NCI-H524 treated with DMSO at 0.1 percent for 48 hours (cell line): ENCODE measurements at places on chromosomes 16 and 17.
A peak's percentile ranks its signal among the peaks of the same experiment; 100 is the strongest.

GRCh38 chr16:35134471-35134870 is 1675.1 kb downstream of the TP53TG3F start:
- DNase-seq: no peak

DNA sequence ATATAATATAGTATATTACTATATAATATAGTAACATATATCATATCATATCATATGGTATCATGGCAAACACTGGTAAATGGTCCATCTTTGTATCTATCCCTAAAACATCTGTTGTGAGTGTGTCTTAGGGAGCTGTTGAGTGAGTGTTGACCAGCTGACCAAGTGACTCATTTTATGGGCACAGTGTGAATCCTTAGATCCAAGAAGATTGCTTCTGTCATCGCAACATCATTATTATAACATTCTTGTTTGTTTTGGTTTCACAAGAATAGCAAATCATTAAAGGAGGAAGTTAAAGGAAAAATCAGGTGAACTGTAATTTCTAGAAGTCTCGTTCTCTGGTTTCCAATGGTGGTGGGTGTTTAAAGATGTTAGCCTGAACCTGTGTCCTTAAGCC is 11.7 kb upstream of the MAF start:
- no peak for DNase-seq

DNA sequence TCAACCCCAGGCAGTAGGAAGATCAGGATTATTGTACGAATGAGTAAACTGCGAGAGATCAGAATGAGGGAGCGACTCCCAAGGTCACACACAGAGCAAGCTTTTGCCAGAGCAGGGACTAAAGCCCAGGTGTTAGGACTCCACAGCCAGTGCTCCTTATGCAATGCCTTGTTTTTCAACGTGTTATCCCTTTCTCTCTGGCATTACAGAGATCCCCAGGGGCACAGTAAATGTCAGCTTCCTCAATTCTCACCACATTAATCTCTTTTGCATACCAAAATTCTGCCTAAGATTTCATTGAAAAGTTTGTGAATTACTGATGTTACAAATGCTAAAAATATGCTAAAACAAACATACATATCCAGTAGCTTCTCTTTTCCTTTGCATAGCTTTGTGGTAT is 68.1 kb upstream of the CES5A start:
- DNase-seq: no peak

GRCh38 chr16:73413091-73413829 is 365.3 kb upstream of the ZFHX3 start:
- no peak for DNase-seq

GRCh38 chr16:49959552-49960277 is 65.3 kb upstream of the CNEP1R1 start:
- DNase-seq: no peak

- DNase-seq: no peak
Measured at GRCh38 chr16:57632568-57632967, 4.1 kb downstream of the ADGRG1 start.

GRCh38 chr16:69435977-69436820 is 11.8 kb downstream of the CYB5B start:
- DNase-seq: no peak

DNA sequence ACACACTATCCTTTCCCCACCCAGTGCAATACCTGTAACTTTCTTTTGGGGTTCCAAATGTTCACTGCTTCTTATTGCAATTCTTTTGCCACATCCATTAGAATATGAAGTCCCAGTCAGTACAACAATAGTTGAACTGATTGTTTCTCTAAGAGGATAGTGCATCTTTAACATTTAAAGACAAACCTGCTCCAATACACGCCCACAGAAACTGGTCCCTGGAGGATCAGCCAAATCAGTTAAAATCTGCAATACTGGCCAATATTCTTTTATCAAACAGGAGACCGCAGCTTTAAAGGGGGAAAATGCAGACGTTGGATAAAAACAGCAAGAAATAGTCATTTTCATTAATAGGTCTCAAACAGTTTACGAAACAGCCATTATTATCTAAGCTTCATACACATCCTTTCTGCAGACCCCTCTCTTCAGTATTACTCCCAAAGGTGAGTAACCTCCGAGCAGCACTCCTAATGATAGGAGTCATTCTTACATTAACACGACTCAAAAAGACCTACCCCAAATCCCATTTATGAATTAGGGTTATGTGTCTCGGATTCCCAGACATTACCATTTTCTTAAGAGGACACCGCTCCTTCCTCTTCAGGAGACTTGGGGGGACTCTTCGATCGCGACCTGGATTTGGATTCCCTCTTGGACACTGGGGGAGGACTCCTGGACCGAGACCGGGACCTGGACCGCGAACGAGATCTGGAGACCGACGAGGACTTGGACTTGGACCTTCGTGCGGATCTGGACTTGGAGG is 1.4 kb downstream of the SRSF2 start:
- DNase-seq: no peak

- no peak for DNase-seq
Measured at GRCh38 chr16:85750146-85750826, 610 bp downstream of the C16orf74 start.

DNA sequence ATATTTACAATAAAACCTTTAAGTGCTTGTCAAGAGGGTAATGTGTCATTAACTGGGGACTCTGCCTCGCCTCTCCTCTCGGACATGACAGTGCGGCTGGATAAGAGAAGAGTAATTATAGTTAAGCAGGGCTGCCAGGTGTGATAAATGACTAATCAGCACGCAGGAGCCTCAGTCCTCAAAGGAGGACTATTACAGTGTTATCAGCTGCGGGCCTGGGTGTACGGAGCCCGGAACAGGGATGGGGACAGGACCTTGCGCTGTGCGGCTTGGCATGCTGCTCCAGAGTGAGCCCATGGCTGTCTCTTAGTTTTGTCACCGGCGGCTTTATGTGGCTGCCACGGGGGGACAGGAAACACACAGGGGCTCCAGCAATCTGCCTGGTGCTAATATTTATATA is 607.2 kb downstream of the MAF start:
- peak; percentile 44 for DNase-seq

DNA sequence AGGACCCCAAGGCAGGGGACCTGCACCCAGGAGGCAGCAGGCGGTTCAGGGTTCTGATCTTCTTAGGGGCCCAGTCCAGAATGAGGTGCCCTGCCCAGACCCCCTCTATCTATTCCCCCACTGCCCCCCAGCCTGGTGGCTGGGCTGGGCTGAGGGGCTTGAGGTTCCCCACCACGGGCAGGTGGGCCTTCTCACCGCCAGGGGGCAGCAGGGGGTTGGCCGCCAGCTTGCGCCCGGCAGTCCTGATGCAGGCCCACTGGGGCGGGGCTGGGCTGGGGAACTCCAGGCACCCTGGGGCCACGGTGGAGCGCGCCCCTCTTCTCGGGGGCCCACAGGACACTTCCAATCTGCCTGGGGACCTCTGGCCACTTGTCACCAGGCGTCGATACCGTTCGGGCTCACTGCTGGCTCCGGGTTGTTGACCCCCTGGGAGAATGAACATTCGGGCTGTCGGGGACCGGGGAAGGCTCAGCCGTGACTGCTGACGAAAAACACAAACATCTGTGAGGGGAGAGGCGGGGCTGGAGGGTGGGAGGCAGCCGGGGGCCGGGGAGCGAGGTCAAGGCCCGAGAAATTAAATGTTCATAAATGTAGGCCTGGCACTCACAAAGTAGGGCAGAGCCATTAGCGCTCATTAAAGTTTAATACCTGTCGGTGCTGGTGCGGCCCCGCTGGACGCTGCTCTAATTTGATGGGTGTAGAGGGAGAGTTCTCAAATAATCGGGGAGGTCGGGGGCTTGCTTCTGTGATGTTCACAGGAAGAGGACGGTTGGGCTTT is 219.3 kb upstream of the GSE1 start:
- no peak for DNase-seq

- DNase-seq: no peak
Measured at GRCh38 chr17:33847900-33848299, 407.2 kb upstream of the CCL2 start.

- DNase-seq: no peak
Measured at GRCh38 chr17:39916918-39917317, 1.5 kb downstream of the GSDMB start.

GRCh38 chr16:18943414-18943813 is 17.2 kb upstream of the SMG1 start:
- no peak for DNase-seq

GRCh38 chr17:76617838-76618237 is 25.7 kb downstream of the ST6GALNAC1 start:
- DNase-seq: no peak

DNA sequence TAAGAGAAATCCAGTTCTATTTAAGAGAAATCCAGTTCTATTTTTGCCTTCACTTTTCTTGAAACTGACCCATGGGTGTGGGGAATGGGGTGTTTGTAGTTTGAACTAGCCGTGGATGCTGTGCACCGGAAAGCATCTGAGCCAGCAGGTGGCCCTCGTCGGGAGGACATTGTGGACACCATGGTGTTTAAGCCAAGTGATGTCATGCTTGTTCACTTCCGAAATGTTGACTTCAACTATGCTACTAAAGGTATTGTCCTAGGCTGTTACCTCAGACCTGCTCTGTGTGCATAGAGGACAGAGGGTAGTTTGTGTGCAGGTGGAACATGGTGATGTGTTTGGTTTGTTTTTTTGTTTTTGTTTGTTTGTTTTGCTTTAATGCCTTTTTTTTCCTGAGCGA is 3.3 kb downstream of the ATXN2L start:
- DNase-seq: no peak

GRCh38 chr17:27818401-27819105 is 18.2 kb upstream of the NOS2 start:
- no peak for DNase-seq

DNA sequence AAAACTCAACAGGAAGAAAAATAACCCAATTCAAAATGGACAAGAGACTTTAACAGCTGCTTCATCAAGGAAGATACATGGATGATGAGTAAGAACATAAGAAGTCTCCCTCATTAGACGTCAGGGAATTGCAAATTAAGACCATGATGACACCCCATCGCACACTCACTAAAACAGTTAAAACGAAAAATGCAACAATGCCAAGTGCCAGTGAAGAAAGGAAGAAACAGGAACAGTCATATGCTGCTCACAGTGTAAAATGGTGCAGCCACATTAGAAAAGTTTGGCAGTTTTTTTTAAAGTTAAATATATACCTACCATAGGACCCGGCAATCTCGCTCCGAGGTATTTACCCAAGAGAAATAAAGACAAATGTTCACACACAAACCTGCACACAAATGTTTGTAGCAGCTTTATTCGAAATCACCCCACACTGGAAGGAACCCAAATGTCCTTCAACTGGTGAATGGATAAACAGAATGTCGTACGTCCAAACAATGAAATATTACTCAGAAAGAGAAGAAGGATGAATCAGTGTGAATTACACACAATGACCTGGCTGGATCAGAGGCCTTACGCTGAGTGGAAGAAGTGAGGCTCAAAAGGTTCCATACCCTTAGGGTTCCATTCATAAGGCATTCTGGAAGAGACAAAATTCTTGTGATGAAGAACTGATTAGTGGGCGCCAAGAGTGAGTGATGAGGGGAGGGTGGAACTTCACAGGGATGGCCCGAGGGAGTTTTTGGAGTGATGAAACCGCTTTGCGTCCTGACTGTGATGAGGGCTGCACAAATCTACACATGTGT is 110.3 kb downstream of the C16orf95 start:
- no peak for DNase-seq

GRCh38 chr16:84532291-84532724 is 27.8 kb upstream of the MEAK7 start:
- no peak for DNase-seq

DNA sequence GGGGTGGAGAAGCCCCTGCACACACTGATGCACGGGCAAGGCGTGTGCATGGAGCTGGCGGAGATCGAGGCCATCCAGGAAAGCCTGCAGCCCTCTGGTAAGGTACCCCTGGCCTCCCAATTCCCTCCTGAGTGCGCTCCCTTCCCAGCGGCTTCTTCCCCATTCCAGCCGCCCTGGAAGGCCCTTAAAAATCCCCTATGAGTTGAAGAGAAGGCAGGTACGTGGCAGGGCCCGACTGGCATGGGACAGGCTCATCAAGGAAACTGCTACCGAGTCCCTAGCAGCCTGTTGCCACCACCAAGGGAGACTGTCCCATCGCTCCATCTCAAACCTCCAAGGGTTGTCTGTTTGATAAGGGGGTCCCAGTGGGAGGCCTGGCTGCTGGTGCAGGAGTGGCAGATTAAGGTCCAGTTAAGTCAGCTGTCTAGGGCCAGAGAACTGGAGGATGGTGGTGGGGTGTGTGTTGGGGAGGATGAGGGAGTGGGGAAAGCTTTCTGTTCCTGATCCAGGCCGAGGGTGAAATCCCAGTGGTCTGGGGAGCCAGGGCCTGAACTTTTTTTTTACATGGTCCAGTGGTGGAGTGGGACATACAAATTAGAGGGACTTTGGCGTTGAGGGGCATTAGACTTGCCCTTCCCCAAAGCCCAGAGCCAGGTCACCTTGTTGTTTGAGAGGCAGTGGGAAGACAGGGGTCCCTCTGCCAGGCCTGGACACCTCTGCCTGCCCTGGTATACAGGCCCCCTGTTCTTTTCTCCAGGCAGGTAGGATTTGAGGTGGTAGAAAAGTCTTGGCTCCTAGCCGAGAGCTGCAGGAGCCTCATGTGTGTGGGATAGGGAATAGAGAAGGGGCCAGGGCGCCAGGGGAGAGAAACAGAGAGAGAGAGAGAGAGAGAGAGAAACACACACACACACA is 994 bp downstream of the IGFBP4 start:
- no peak for DNase-seq

GRCh38 chr17:45022288-45022648 is 29.2 kb downstream of the DCAKD start:
- no peak for DNase-seq

GRCh38 chr16:87416826-87417527 is 24.8 kb downstream of the MAP1LC3B start:
- no peak for DNase-seq

- no peak for DNase-seq
Measured at GRCh38 chr17:43950554-43950953, 3.2 kb downstream of the PYY start.

- peak; percentile 30 for DNase-seq
Measured at GRCh38 chr16:68972720-68973119, 129.4 kb downstream of the TANGO6 start.

GRCh38 chr16:88428616-88429386 is 24.3 kb upstream of the ZFPM1 start:
- no peak for DNase-seq

DNA sequence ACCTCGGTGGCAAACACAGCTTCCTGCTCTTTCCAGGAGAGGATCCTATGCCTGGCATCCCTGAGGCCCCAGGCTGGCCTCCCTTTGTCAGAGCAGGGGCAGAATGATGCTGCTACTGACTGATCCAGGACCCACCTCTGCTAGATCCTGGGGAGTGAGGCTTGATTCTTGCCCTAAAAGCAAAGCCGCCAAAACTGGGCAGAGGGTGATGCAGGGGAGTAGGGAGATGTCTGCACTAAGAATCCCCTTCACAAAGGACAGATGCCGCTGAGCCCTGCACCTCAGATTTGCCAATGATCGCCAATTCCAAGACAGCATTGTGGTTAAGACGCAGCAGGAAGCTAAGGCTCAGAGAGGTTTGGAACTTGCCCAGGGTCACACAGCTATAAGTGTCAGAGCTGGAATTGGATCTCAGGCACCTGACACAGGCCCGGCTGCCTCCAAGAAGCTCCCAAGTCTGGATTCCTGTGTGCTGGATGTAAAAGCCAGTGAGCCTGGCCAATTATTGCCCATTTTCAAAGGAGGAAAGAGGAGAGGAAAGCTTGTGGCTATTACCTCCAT is 60.7 kb upstream of the TNRC6C start:
- DNase-seq: no peak
